ENCODE measurements at places on chromosomes 12 and 14. TPM values are rescaled to one million over a fixed set of nuclear protein-coding genes. Genes with fewer than 3 reads are reported as not detected.

The SPX gene
- 7.8 TPM for total RNA-seq

The OAS1 gene
- 8.9 TPM for total RNA-seq

The TMX1 gene
- total RNA-seq: 19.8 TPM

The KCNA5 gene
- total RNA-seq: 3.7 TPM

The TPPP2 gene
- not detected for total RNA-seq

The TAS2R7 gene
- not detected for total RNA-seq

The SRGAP1 gene
- 5.7 TPM for total RNA-seq

The HNRNPC gene
- 440 TPM for total RNA-seq

The AHSA1 gene
- 92.4 TPM for total RNA-seq

The MGAT4C gene
- 1.0 TPM for total RNA-seq

Measured in skeletal muscle tissue (tissue), 5 donors.